SIG-M5 (cell line): ENCODE measurements at places on chromosomes 1 and 21.

DNA sequence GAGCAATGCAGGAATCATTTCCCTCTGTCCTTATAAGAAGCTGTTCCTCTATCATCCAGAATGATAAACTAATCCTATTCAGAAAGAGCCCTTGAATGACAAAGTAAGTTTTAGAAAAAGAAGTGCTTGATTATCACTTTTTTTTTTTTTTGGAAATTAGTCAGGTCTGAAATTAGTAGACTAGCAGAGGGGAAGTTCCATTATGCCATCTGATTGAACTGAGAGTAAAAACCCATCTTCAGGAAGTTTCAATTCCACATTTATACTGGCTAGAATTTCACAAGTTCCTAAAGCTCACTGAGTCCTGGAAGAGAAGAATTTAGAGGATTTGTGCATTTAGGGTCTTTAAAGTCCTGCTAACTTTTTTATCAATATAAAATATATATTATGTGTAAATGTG is 128.8 kb upstream of the COA6 start:
- DNase-seq = no peak

DNA sequence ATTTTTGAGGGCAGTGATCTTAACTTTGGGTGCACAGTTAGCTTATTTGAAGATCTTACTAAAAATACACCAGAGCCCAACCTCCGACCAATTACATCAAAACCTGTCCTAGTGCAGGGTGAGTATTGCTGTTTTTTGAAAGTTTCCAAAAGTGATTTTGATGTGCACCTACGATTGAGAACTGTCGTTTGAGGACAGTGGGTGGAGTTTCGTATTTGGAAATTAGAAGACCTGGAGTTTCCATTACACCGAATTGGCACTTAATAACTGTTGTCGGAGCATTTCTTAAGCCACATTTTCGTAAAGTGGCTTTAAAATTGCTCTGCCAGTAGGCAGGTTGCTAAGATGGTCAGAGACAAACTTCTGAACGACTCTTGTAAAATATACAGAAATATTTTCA is 1.1 kb downstream of the SOD1 start:
- no peak for DNase-seq

- no peak for DNase-seq
Measured at GRCh38 chr1:34754964-34755637, at the start of gene GJB5. Gene GJB5 (plus strand): TSS chr1:34755047. CDS start chr1:34757331, 2,284 bp downstream.

DNA sequence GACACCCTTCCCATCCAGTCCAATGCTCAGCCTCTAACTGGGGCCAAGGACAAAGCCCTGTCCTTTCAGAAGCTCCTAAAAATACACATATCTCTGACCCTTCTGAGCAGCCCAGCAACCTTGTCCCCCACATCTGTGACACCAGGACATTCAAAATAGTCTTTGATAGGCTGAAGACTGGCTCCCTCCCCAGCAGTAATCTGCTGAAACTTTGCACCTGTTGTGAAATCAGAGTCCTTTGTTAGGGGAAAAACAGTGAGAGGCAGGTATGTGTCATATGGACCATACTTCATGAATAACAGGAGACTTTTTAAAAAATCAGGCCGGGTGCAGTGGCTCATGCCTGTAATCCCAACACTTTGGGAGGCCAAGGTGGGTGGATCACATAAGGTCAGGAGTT is 82.4 kb upstream of the VAMP3 start:
- DNase-seq = no peak

DNA sequence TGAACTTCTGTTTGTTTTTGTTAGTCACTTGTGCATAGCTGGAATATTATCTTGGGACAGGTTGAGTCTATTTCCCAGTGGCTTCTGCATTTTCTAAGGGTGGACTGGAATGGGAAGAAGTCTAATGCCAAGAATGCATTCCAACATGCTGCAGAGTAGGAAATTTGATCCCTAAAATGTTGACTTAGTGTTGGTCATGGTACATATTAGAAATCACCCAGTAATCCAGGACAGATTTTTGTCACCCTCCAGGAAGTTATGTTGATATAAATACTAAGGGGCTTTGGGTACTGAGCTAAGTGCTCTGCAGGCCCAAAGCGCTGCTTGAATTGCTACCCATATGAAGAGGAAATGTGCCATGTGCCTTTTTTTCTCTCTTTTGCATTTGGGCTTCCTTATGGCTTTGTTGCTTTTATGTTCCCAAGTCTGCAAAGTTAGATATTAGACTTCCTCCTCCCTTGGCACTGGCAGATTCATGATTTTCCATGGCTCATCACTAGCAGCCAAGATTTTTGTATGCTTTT is 10.0 kb downstream of the ARID1A start:
- DNase-seq = no peak

GRCh38 chr1:88247666-88248065 is 436.4 kb upstream of the PKN2 start:
- DNase-seq = no peak

DNA sequence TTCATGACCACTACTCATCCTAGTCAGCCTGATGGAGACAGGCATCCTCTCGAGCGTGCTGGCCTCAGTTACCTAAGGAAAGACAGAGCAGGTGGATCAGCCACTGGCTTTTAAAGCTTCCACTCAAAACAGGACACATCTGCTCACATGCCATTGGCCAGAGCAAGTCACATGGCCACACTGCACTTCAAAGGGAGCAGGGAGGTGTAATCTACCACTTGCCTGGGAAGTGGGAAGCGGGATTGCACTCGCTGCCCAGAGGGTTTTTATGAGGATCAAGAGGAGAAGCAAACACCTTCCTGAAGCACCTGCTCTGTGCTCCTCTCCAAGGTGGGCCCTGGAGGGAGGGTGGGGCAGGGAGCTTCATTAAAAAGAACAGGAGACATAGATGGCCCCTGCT is 108.0 kb downstream of the TAS1R2 start:
- DNase-seq = no peak

GRCh38 chr1:68377098-68377497 is 72.7 kb downstream of the RPE65 start:
- DNase-seq = no peak

GRCh38 chr1:55337801-55338447 is 122.8 kb upstream of the USP24 start:
- DNase-seq = no peak

- no peak for DNase-seq
Measured at GRCh38 chr1:28028873-28029654, 59.3 kb downstream of the EYA3 start.

GRCh38 chr1:152739841-152740240 is 18.0 kb upstream of the KPRP start:
- no peak for DNase-seq

- no peak for DNase-seq
Measured at GRCh38 chr1:220680085-220680687, 10.0 kb upstream of the C1orf115 start.

DNA sequence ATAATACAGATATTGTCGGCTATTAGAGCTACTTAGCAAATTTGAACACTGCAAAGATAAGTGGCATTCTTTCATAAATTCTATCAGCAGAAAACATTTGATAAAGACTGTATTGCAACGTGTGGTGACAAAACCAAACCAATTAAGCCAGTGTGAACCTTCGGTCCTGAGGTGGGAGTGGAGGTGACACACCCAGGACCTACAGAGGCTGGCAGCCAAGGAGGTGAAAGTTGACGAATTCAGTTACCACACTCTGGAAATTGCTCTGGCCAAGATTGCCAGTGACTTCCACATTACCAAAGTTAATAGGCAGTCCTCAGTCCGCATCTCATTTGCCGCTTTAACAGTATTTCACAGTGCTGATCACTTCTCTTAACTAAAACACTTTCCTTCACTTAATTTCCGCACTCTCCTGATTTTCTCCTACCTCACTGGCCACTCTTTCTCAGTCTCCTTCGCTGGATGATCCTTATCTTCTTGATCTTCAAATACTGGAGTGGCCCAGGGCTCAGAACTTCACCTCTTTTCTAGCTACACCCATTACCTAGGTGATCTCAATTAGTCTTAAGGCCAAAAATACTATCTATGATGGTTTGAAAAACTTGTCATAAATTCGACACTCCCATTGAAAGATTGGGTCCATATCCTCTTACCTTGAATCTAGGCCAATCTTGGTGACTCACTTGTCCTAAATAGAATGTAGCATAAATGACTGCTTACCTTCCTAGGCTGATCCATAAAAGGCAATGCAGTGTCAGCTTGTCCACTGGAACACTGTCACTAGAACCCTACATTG is 5.1 kb upstream of the CDC42BPA start:
- no peak for DNase-seq

DNA sequence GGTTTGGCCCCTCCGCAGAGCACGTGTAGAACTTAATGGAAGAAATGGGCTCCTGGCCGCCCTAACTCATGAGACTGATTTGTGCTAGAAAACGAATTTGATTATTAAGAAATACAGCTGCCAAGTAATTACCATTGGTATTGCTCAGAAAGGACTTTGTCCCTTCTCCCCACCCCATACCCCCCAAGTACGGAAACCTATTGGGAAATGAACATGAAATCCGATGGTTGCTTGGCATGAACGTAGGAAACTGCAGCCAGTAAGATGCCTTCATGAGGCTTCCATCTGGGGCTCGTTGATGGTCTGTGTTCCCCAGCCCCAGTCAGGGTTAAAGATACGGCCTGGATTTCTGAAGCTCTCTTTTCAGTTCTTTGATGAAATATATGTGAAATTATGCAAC is 21.4 kb downstream of the PER3 start:
- no peak for DNase-seq

GRCh38 chr1:27330786-27331185 is 8.8 kb downstream of the TMEM222 start:
- no peak for DNase-seq

DNA sequence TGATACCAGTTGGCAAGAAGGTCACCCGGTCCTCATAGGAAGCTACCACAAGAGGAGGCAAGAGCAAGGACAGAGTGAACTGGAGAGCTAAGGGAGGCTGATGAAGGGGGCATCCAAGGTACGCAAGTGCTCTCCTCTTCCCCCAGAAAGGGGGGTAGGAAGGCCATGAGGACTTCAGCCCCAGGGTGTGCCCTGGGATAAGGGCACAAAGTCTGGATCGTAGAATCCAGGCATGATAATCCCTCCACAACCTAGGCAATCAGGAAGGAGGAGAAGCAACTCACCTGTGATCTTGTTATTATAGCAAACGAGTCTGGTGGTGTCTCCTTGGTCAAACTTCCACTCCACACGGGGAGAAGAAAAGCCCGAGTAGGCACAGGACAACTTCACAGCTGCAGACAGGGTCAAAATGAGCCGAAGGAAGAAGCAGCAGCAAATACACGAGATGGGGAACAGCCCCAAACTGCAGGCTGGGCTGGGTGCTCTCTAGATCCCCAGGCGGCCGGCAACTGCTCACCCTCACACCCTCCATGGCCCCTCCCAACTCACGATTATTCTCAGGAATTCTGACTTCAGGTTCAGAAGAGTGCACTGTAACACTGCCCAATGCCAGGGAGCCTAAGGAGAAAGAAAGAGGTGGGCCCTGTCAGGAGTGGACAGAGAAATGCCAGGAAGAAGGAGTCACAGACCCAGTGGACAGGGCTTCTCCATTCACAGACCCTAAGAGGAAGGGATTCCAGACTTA is 20.0 kb downstream of the F11R start:
- DNase-seq = no peak

DNA sequence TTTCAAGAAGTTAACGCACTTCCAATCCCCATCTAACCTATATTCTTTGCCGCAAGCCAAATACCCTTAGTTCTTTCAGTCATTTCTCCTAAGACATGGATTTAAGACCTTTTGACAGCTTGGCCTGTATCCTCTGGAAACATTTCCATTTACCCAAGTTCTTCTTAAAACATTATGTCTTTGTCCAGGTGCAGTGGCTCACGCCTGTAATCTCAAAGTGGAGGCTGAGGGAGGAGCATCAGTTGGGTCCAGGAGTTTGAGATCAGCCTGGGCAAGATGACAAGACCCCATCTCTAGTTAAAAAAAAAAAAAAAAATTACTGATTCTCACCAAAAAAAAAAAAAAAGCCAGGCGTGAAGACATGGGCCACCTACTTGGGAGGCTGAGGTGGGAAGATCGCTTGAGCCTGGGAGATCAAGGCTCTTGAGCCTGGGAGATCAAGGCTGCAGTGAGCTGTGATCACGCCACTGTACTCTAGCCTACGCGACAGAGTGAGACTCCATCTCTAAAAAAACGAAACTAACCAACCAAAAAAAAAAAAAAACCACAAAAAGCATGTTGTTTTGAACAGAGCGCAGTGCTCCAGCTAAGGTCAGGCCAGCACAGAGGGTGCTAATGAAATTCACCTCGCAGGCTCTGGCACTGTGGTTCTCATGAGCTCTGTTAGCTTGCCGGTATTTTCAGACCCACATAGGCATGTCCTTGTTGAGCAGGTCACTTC is 36.0 kb downstream of the NUAK2 start:
- DNase-seq = no peak
